Fibroblast of skin of back (primary cell): ENCODE measurements at places on chromosomes 4 and X.

GRCh38 chr4:75338352-75338880 is 175.8 kb downstream of the RCHY1 start:
- DNase-seq = no peak

DNA sequence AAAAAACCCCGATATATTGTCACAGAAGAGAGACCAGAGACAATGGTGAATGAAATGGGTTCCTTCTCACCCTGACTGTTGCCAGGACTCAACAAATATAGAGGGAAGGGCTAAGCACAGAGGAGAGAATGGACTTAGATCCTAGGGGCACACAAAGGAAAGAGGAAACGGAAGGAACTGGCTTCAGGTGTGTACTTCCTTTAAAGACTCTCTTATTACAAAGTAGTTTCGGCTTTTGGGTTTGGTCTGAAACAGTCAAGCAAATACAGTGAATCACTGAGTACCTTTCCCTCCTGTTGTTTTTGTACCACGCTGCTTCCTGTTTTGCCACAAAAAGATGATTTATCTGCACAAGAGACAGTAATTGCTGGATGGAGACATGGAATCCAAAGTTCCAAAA is 46.1 kb upstream of the S100G start:
- peak; percentile 17 for DNase-seq

GRCh38 chr4:134345244-134345643 is 143.7 kb upstream of the PABPC4L start:
- DNase-seq = no peak

GRCh38 chr4:26218677-26219605 is 101.9 kb upstream of the RBPJ start:
- no peak for DNase-seq

DNA sequence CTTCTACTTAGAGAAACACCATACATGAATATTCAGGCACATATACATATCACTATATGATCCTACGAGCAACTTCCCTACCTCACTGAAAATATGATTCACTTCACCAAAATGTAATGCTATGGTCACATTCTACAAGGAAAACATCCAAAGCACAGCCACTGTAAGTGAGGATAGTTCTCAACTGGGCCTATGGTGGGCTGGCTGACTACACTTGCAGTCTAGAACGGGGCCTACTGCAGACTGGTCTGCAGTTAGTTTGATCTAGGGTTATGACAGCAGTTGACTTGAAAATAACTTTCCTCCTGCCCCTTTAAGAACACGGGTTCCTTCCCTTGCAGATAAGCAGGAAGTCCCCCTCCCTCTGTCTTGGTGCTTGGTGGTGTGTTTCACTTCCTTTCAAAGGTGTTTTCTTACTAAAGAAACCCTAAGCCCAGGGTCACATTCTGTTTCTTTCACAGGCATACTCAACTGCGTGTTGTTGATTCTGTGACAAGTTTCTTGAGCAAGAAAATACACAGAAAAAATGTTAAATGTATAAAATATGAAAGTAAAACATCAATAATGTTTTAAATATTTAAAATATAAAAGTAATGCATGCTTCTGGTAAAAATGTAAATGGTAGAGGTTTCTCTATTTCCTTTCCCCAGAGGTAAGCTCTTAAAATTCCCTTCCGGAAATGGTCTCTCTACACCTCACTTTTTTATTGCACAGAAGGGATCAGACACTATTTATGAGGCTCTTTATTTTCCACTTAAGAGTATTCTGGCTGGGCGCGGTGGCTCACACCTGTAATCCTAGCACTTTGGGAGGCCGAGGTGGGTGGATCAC is 18.0 kb upstream of the TMSB4X start:
- peak; percentile 77 for DNase-seq

DNA sequence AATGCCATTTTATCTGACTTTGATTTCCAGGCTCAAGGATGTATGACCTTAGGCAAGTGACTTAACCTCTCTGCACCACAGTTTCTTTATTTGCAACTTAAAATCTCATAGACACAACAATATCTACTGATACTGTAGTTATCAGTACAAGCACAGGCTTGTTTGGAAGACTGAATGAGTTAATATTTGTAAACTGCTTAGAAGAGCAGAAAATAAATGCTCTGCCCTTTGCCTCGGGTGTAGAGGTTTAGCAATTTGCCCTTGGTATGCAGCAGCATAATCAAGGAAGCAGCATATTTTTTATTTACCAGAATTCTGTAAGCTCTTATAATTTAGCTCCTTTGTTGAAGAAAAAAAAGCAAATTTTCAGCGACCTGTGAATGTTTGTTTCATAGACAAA is 2.9 kb upstream of the CXCL1 start:
- no peak for DNase-seq

- DNase-seq = no peak
Observed at GRCh38 chrX:57286507-57287251, at the start of gene FAAH2. FAAH2 (plus strand) TSS chrX:57286706; CDS start chrX:57286826, 120 bp downstream.

DNA sequence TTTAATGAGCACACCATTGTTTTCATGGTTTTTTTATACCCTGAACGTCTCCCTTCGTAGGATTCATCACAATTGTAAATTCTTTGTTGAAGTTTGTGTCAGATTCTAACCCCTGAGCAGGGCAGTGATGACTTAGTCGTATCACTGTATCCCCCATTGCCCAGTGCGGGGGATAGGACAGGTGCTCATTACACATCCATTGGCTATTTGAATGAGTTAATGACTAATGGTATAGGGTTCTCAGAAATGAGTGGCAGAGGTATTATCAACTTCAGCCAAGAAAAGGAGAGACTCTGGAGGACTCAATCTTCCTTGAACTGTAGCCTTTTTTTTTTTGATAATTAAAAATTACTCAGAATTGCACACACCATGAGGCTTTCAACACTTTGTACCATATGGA is 64.6 kb downstream of the SYNPO2 start:
- DNase-seq = peak; percentile 82

- DNase-seq = no peak
Observed at GRCh38 chr4:125461676-125462363, 147.1 kb downstream of the FAT4 start.

DNA sequence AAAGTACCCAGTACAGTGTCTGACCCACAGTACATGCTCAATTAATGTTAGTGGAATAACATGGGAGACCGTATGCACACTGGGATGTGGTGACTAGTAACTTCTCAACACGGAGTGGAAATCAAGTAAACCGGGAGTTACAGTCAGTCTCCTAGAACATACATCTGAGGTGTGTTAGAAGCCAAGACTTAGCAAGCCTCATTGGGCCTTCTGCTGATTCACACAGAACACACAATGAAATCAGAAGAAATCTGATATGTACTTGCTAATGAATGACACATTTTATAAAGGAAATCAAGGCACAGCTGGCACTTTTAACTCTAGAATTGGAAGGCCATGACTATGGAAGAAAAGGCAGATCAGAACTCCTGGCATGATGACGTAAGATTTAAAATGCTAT is 13.0 kb downstream of the TRAPPC2 start:
- no peak for DNase-seq

DNA sequence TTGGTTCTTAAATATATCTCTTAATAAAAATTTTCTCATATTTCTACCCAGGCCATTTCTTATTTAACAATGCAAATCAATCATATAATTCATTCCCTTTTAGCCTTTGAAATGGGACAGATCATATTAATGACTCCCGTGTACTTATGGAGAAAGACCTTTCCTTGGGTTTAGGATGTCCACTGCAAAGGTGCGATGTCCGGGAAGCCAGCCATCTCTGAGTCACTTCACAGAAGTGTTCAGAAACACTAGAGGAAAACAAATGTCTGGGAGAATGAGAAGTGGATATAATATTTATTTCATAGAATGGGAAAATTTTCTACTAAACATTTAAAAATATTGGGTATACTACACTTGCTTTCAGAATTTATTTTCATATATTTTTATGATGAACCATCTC is 15.3 kb downstream of the INTU start:
- DNase-seq = no peak

- no peak for DNase-seq
Observed at GRCh38 chrX:140548985-140549384, 44.1 kb upstream of the SOX3 start.

GRCh38 chrX:12771445-12772069 is 19.7 kb upstream of the PRPS2 start:
- DNase-seq = peak; percentile 41

GRCh38 chr4:41175794-41176193 is 38.5 kb downstream of the APBB2 start:
- DNase-seq = peak; percentile 35

DNA sequence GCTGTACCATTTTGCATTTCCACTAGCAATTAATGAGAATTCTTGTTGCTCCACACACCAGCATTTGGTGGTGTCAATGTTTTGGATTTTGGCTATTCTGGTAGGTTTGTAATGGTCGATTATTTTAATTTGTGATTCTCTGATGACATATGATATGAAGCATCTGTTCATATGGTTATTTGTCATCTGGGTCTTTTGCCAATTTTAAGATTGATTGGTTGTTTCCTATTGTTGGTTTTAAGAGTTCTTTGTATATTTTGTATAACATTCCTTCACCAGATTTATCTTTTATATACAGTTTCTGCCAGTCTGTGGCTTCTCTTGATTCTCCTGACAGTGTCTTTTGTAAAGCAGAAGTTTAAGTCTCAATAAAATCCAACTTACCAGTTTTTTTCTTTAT is 18.5 kb upstream of the BDH2 start:
- DNase-seq = no peak

GRCh38 chrX:42708222-42708621 is 69.7 kb downstream of the PPP1R2C start:
- peak; percentile 7 for DNase-seq

DNA sequence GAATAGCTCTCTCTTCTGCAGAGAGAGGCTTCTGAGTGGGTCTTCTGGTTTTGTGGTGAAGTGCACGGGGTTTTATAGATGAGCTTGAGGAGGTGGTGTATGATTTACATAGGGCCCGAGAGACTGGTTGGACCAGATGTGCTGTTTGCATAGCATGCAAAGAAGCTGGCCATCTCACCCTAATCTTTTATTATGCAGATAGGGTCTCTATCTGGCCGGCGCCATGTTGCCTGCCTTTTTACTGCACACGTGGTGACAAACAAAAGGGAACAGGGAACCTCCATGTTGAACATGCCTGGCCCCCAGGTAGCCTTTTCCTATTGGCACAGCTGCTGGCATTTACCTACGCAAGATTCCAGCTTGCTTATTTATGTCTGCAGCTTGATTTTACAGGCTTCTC is 473.3 kb upstream of the FAM47C start:
- no peak for DNase-seq

GRCh38 chrX:98548519-98548918 is 1664.8 kb downstream of the RPA4 start:
- DNase-seq = no peak

GRCh38 chr4:84279678-84280077 is 219.4 kb downstream of the NKX6-1 start:
- DNase-seq = peak; percentile 2

DNA sequence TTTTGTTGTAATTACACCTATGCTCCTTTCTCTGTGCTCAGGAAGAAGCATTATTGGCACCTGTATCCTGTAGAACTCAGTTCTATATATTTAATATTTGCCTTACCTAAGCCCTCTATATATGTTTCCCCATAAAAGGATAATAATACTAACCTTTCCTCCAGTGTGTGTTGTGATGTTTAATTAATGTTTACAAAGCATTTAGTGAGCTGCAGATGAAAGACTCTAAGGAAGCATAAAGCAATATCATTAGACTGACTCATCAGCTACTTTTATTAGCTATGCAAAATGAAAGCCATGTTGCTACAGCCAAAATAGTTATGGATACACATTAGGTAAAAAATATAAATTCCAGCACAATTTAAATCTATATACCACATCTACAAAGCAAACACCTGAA is 93.6 kb upstream of the PTPN13 start:
- no peak for DNase-seq

- no peak for DNase-seq
Observed at GRCh38 chr4:15398001-15398400, 29.8 kb upstream of the C1QTNF7 start.

DNA sequence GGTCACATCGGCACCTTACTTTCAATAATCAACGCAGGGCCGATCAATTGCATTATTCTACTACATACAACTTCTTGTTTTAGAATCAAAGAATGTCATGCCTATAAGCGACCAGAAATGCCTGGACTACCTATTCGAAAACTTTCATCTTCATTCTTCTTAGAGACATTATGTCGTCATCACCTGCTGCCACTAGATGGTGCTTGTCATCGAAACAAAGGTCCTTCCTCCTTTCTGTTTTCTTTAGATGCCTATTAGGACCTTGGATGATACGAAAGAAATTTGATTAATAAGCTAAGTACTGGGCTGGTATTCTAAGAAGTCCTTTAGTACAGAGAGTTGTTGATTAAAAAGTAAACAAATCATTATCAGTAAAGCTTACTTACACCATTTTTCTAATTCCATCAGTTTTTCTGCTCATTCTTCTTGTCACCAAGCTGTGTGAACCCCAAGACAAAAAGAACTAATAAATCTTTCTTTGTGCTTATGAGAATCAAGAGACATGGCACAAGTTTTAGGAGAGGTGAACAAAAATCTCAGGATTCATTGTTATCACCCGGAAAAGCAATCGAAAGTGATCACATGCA is 154.5 kb upstream of the SLC4A4 start:
- peak; percentile 64 for DNase-seq

DNA sequence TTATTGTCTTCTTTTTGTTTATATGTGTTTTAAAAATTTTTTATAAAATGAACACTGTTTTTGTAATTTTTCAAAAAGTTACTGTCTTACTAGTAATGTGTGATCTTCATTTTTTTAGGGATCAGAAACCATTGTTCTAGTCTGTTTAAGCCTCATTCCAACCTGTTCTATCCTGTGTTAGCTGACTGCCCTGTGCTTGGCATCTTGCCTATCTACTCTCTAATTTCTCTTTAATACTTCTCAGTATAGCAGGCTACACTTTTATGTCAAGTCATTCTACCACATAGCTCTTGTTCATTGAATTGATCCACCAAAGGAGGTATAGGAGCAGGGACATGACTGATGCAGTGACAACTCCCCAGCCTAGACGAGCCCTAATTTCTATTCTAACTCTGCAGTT is 70.2 kb upstream of the PLS3 start:
- no peak for DNase-seq

GRCh38 chr4:5446595-5447226 is 261.6 kb downstream of the EVC2 start:
- DNase-seq = no peak

- no peak for DNase-seq
Observed at GRCh38 chr4:10083331-10083771, 33.2 kb downstream of the WDR1 start.

- no peak for DNase-seq
Observed at GRCh38 chr4:76215077-76215476, 1.5 kb upstream of the SCARB2 start.

- DNase-seq = peak; percentile 14
Observed at GRCh38 chr4:86271057-86271456, 88.8 kb downstream of the MAPK10 start.

- DNase-seq = no peak
Observed at GRCh38 chr4:10875144-10875799, 190.7 kb upstream of the CLNK start.

GRCh38 chr4:146190456-146190855 is 14.9 kb downstream of the LSM6 start:
- no peak for DNase-seq

GRCh38 chr4:86892636-86892960 is 376 bp upstream of the C4orf36 start:
- DNase-seq = no peak
